ENCODE measurements at places on chromosomes 4 and X.

- no peak for DNase-seq
Observed at GRCh38 chr4:6221851-6222760, 21.8 kb upstream of the JAKMIP1 start.

GRCh38 chrX:136608295-136608933 is 39.5 kb upstream of the CD40LG start:
- no peak for DNase-seq

GRCh38 chr4:127533028-127533700 is 99.6 kb upstream of the INTU start:
- no peak for DNase-seq

GRCh38 chr4:4248885-4249203 is 821 bp upstream of the TMEM128 start:
- no peak for DNase-seq
